ENCODE measurements at places on chromosomes 5 and 9.

- DNase-seq, result no peak
These were observed 5.9 kb upstream of the YTHDC2 start for GRCh38 chr5:113507601-113508000.

GRCh38 chr9:36204906-36205547, 14.3 kb downstream of the CLTA start:
- DNase-seq, result no peak

- no peak for DNase-seq
These were observed 1.4 kb downstream of the SLC44A1 start for GRCh38 chr9:105245891-105246161.

DNA sequence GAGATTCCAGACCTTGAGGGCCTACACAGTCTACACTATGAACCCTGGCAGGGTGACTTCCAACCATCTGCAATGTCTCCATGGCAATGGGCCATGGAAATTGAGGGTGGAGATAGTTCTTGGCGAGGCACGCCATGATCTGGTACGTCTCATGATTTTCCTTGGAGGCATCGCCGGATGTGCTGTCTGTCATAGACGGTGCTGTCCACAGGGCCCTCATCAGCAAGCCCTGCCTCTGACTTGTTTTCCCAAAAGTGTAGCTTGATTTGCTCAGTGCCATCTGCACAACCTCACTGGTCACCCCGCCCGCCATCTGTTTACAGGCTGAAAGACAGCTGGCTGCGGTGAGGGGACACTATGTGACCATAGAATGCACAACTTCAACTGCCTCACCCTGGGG, 73.5 kb downstream of the BOD1 start:
- no peak for DNase-seq

DNA sequence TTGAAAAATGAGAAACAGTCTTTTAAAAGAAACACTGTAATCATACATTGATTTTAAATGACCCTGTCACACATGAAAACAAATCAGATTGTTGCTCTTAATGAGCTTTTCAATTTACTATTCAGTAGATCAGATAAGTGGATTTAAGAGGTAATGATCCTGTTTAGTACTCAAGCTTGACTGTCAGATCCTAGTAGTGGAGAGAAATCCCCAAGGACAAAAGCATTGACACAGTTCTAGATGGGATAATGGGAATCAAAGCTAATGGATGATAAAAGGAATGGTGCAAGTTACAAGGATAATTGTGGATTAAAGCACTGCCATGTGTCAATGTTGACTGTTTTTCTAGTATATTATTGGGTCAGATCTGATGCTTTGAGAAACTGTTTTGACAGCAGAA, 142.3 kb upstream of the TLX3 start:
- no peak for DNase-seq

- DNase-seq, result no peak
These were observed 159.0 kb downstream of the CPLANE1 start for GRCh38 chr5:37090123-37090726.

All from activated CD4-positive, CD25-positive, alpha-beta regulatory T cell (primary cell).